ENCODE measurements at places on chromosomes 3 and 15.

- DNase-seq: no peak
These were observed 1.0 kb downstream of the RASSF1 start for GRCh38 chr3:50339485-50340146.

DNA sequence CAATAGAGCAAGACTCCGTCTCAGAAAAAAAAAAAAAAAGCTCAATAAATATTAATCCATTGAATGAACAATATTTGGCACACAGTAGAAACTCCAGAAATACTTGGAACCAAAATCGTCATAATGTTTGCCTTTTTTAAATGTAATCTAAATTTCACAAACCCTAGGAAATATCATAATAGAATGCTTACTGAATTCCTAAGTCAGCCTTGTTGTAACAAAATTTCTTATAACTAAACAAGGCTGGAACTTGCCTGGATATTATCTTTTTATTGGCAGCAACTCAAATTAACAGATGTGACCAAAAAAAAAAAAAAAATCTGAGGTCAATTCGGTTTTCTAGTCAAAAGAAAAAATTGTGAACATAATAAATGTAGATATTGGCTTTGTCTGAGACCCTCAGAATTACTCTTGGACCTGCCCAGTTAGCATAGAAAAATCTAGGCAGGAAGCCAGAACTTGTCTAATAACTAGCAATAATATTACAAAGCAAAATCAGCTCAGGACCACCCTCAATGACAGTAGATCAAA is 33.3 kb downstream of the GABPB1 start:
- no peak for DNase-seq

- DNase-seq: no peak
These were observed 15.6 kb upstream of the CERS3 start for GRCh38 chr15:100544338-100544841.

GRCh38 chr15:60708684-60709083 is 229.7 kb upstream of the ICE2 start:
- no peak for DNase-seq

DNA sequence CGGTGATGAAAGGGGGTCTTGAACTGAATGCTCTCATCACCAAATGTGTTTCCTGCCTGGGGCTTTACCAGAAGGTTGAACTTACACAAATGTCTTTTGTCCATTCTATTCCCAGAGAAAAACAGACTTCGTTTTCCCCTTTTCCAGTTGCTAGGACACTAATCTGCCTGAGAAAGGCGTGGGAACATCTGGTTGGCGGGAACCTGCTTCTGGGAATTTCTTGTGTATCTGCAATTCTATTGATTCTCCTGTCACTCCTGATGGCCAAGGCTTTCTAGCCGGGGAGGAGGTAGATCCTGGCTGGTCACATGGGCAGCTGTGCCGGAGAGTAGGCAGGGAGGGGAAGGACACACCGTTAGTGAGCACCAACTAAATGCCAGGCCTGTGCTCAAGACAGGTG is 31.1 kb upstream of the CCDC174 start:
- DNase-seq: no peak

DNA sequence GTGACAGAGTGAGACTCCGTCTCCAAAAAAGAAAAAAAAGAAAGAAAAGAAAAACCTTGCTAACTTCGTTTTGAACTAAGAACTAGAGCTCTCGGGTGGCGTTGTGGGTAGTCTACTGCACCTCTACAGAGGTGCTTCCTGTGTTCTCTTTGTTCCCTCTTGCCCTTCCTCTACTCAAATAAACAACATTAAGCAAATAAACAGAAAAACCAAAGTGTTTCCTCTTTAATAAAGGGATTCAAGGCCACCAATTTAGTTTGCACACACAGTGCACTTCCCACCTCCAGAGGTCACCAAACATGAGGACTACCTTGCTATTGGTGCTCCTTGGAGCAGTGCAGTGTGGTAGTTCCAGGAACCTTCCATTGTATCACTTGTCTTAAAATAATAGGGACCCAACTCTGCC is 354.2 kb upstream of the TBL1XR1 start:
- no peak for DNase-seq

DNA sequence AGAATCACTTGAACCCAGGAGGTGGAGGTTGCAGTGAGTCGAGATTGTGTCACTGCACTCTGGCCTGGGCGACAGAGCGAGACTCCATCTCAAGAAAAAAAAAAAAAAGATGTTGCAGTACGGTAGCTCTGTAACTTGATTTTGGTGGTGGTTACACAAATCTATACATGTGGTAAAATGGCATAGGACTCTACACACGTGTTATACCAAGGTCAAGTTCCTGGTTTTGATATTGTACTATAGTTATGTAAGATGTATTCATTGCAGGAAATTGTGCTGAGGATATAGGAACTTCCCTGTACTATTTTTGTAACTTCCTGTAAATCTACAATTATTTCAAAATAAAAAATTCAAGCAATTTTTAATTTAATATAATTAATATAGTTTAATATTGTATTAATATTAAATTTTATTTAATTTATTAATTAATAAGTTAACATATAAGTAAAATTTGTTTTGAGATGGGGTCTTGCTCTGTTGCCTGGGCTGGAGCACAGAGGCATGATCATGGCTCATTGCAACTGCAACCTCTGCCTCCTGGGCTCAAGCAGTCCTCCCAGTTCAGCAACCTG is 9.9 kb downstream of the MYD88 start:
- DNase-seq: no peak

DNA sequence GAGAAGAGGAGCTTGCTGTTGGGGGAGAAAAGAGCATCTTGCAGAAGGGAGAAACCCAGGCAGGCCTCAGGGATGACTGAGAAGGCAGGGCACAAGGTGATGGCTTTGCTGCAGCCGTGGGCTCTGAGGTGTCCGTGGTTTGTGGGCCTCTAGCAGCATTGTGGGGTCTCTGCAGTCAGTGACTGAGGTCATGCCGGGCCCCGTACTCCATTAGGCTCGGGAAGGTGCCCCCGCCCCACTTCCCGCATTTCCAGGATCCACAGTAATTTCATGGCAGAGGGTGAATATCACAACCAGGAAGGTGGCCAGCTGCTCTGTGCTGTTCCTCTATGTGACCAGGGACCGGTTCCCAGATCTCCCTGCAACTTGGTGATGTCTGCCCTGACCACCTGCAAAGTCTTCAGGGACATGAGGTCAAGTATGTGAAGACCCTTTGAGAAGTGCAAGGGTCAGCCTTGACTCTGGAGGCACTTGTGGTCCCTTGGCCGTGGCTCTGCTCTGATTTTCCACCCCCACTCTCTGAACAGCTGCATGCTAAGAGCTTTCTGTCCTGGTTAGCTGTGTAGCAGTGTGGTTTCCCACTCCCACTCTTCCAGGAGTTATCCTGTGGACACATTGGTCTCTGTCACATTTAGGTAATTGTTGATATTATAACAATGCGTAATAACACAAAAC is 3.6 kb downstream of the KLF13 start:
- DNase-seq: no peak

DNA sequence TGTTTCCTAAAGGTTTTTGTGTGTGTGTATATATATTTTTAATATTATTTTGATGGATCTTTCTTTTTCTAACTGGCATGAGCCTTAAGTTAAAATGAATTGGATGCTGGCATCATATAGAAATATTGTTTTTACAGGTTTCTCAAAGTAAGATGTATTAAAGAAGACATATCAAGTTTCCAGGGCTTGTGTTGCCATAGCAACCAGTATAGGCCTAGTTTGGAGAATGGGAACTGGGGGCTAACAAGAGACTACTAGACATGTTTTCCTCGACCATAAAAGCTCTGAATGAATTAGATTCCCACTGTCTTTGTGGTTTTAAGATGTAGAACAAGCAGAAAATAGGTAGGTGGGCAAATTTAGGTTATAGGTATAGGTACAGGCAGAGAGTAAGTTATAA is 771.4 kb downstream of the TUSC7 start:
- DNase-seq: no peak

DNA sequence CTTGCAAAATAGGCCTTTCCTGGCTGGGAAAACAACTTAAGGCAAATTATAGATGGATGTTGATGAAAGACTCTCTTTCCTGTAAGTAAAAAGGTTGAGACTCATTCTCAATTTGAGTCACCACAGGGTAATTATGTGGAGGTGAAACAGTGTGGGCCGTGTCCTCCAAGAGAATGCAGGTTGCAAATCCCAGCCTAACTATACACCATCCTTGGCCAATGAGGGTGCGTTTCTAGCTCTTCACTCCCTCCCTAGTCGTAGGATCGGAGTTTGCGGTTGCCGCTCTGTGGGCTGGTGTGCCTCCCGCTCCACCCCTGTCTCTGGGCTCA is 259.9 kb downstream of the PLCL2 start:
- no peak for DNase-seq

- DNase-seq: no peak
These were observed 49.4 kb upstream of the HES1 start for GRCh38 chr3:194086388-194087075.

DNA sequence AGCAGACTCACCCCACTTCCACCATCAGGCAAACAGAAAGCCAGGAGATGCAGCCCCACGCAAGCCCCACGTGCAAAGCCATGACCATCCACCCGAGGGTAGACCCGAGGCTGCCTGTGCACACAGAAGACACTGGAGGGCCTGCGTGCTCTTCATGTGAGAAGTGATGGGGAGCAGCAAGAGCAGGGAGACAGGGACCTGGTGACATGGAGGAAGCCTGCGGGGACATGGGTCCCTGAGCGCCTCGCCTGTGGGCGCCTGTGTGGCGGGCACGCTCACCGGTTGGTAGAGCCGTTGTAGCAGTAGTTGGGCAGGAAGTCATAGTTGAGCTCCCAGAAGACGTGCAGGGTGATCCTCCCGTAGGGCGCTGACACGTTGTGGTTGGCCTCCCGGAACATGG is 65.0 kb downstream of the NIPA2 start:
- no peak for DNase-seq

DNA sequence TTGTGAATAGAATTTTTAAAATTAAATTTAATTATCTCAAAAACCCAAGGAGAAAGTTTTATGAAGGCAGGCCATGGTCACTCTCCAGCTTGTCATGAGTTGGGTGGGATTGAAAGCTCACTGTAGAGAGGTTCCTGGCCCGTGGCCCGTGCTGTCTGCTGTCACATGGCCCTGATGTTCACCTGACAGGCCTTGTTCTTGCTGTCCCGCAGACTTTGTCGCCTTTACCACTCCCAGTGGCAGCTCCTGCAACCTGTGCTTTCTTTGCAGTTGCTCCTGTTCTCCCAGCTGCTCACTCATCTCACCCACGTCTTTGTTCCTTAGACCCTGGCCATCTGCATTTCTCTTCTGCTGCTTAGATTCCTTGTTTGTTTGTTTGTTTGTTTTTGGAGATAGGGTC is 35.6 kb downstream of the DHX30 start:
- no peak for DNase-seq

GRCh38 chr3:39460677-39461076 is 6.8 kb upstream of the MOBP start:
- no peak for DNase-seq

- DNase-seq: no peak
These were observed 48.2 kb upstream of the PHLDB2 start for GRCh38 chr3:111810909-111811308.

- DNase-seq: no peak
These were observed 89.9 kb downstream of the LRTM1 start for GRCh38 chr3:54837964-54838363.

- DNase-seq: no peak
These were observed 19.9 kb upstream of the EBLN2 start for GRCh38 chr3:73041537-73041936.

- DNase-seq: no peak
These were observed 88.6 kb downstream of the LRIG1 start for GRCh38 chr3:66411961-66412887.

- no peak for DNase-seq
These were observed 370.9 kb downstream of the NSUN3 start for GRCh38 chr3:94433811-94434210.

- no peak for DNase-seq
These were observed 53.4 kb upstream of the XRN1 start for GRCh38 chr3:142501004-142501926.

DNA sequence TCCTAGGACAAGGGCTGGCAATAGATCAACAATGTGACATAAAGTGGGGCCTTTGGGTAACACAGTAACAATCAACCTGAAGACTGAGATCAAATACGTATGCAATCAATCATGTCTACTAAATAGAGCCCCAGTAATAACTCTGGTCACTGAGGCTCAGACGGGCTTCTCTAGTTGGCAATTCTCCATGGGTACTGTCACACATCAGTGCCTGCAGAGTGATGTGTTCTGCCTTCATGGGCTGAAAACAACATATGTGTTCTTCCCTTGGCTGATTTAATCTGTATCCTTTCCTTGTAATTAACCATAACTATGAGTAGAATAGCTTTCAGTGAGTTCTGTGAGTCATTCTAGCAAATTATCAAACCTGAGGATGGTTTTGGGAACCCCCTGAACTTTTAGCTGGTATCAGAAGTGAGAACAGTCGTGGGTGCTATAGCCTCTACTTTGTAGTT is 113.6 kb downstream of the TMCO5A start:
- DNase-seq: no peak

DNA sequence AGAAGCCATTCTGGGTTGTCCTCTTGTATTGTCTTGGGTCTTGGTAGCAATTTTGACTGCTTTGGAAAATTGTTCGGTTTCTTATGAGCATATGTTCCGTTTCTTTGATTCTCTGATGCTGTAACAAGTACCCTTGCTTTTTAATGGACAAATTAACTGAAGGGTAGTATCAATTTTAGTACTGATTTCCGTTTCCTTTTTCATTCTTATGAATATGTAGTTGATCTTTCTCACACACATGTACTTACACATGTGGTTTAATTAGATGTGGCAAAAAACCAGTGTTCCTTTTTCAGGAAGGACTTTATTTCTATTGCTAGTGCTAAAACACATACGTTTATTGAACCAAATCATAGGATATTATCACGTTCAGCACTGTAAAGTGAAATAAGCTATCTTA is 119.1 kb downstream of the TCF12 start:
- no peak for DNase-seq

GRCh38 chr15:68809517-68809916 is 11.2 kb downstream of the ANP32A start:
- DNase-seq: no peak

DNA sequence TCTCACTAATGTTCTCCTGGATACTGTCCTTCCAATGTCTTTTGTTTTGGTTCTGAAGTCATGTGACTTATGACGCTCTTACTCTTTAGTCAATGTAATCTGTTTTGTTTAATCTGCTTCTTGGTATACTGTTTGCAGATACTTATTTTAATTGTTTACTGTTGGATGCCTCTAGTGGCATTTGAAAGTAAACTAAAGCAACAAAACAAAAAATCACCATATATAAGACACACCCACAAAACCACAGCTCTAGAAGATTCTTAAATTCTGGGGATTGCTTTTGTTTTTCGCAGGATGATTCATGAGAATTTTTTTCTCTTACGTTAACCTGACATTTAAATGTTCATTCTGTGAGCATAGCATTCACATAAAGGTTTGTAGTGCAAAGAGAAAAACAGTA is 16.8 kb downstream of the SLC25A26 start:
- no peak for DNase-seq

All from GOT3 (cell line).